ENCODE measurements at places on chromosomes 12 and 14. TPM values are rescaled to one million over a fixed set of nuclear protein-coding genes. Genes with fewer than 3 reads are reported as not detected.

Gene PMCH
- total RNA-seq, result not detected

Gene CLEC9A
- total RNA-seq, result 0.30 TPM

Gene KRT84
- not detected for total RNA-seq

Gene ITGB7
- total RNA-seq, result 0.42 TPM

Gene NKX2-1
- total RNA-seq, result not detected

Measured in smooth muscle cell of the umbilical artery (primary cell).